ENCODE measurements at places on chromosomes 16 and 17.

DNA sequence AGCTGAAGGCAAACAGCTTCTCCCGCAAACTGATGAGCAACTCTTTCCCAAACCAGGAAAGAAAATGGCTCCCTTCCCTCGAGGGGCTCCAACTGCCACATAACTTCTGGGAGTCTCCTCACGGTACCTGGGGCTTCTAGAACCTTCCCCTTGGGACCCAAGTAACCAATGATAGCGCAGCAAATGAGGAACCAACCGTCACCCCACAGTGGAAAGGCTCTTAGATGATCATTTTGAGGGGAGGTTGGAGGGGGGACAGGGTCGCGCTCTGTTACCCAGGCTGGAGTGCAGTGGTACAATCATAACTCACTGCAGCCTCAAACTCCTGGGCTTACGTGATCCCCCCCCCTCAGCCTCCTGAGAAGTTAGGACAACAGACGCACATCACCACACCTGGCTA, at the start of gene DNAH17:
Gene DNAH17 (minus strand): TSS at position 101 of the 400 bp plus-strand sequence. CDS start 2,339 bp downstream, outside the sequence.
- no peak for DNase-seq

DNA sequence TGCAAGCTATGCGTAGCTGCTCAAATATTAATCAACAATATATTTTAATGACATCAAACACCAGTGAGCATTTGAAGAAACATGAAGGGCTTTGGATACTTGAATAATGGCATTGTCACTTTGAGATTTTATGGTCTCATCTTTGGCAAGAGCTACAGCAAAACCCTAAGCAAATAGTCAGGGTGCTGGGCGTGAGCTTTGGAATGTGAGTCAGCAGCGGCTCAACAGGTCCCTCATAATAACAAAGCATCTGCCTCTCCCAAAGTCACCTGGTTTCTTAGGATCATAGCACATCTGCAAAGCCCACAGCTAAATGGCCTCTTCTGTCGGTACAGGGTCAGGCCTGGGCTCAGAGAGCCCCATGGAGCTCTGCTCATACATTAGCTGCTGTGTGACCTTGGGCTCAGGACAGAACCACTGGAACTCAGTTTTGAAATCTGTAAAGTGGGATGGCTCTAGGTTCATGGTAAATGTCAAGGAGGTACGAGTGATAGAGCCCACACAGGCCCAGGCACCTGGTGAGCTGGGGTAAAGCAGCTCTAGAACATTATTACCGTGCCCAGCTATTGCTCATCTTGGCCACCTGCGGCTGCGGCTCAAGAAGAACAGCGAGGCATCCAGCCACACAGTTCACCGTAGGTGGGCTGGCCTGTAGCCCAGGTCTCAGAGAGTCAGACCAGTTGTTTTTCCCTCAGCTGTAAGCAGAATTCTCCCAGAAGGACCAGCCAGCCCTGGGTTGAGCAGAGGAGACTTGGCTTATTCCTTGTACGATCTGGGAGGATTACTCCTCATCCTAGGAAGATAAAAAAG, 544.5 kb upstream of the CDH11 start:
- no peak for DNase-seq

DNA sequence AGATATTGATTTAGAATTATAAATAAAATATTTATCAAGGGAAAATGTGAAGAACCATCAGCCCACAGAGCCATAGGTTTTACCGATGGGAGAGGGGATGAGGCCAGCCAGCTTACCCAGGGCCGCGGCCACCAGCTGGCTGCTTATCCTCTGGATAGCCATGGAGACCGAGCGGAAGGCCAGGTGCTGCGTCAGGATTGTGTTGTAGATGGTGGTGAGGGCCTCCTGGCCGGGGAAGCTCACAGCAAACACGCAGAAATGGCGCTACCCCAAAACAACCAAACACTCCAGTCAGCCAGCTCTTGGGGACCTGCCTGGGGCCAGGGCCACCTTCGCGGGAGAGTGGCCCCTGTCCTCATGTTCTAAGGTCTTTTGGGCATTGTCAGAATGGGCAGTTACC, 97.8 kb downstream of the DNAH17 start:
- no peak for DNase-seq

DNA sequence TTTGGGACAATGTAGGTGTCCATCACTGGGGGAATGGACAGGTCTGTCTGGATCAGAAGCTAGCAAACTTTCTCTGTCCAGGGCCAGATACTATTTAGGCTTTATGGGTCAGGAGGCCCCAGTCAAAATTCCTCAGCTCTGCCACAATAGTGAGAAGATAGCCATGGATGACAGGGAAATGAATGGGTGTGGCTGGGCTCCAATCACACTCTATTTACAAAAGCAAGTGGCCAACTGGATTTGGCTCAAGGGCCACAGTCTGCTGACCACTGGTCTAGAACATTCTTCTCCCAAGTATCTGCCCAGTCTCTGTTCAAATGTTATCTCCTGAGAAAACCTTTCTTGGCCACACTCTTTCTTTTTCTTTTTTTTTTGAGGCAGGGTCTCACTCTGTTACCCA, 339.9 kb downstream of the SOX9 start:
- DNase-seq, result no peak

- no peak for DNase-seq
Observed at GRCh38 chr16:28549301-28549899, 4.3 kb upstream of the SGF29 start.

DNA sequence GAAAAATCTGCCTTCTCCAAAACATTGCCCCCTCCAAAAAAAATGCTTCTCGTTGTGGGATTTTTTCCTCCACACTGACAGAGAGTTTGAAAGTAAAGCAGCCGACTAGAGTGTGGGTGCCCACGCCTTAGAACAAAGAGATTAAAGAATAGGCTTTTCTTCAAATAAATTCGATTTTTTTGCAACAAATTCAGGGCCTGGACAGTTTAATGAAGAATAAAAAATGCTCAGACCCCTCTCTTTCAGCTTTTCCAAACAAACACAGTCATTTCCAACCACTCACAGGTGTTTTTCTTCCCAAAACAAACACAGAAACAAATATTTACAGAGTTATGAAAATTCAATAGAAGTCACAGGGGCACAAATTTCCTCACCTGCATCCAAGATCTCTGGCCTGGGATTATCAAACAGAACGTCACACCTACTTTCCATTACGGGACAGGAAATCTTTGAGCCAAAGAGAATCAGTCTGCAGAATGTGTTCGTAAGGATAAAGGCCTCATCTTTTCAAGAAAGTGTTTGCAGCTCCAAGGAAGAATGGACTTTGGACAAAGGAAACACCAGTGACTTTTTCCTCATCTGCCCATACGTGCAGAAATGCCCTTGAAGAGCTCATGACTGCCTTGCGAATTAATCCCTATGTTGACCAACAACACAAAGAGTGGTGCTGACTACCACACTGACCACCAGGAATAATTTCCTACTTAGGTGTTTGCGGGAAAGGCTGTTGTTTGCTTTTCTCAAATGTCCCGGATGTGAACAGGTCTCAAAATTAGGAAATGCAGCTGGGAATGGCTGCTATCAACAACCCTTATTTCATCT, 31.3 kb upstream of the TOX3 start:
- DNase-seq, result no peak

- DNase-seq, result no peak
Observed at GRCh38 chr16:83728492-83728891, 79.3 kb upstream of the HSBP1 start.

- DNase-seq, result no peak
Observed at GRCh38 chr17:258906-259305, 77.5 kb upstream of the DOC2B start.

- DNase-seq, result no peak
Observed at GRCh38 chr17:1312261-1312870, 32.9 kb downstream of the TRARG1 start.

DNA sequence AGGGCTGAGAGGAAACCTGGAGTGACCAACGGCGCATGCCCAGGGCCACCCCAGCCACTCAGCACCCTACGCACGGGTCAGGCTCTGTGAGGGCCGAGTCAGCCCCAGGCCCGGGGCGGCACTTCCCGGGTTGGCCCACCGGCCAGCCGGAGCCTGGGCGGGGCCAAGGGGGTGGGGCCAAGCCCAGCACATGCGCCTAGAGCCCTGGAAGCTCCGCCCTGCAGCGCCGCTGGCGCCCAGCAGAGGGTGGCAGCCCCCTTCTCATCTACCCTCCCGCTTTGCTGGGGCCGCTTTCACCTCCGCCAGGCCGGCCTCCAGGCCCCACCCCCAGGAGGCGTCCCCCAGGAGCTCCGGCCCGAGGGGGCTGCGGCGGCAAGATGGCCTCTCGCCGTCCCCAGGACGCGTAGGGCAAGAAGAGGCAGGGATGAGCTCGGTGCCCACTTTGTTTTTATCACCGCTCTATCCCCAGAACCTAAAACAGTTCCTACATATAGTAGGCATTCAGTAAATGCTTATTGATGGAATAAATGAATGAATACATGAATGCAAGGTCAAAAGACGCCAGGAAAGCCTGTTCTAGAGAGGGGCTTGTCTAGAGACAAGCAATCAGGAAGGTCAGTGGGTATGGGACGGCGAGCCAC, 31.3 kb downstream of the MYO18A start:
- DNase-seq, result peak; percentile 80

- DNase-seq, result no peak
Observed at GRCh38 chr17:16593356-16594102, 24.5 kb upstream of the ZNF287 start.

- no peak for DNase-seq
Observed at GRCh38 chr16:3101841-3102470, 2.9 kb upstream of the ZSCAN10 start.

DNA sequence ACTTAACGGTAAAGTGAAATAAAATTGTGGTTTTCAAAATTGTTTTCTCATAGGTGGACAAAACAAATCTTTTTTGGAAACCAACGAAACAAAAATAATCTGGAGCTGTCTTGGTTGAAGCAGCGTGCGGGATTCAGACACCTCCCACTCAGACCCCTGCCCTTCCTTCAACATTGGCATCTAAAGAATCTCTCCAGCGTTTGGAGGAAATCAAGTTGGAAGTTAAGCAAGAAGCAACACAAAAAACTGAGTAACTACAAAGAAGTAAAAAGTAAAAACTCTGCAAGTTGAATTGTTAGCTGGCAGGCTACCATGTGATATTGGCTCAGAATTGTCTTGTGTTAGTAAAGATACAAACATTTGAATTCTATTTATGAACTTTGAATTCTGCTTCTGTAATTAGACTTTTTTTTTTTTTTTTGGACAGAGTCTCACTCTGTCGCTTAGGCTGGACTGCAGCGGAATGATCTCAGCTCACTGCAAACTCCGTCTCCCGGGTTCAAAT, 361.0 kb upstream of the PMFBP1 start:
- DNase-seq, result no peak

All from GM19239 (cell line).